ENCODE measurements at places on chromosomes 5 and 9.

- no peak for DNase-seq
Measured at GRCh38 chr9:69945671-69946141, 97.9 kb upstream of the MAMDC2 start.

GRCh38 chr9:86368871-86369521 lies 14.8 kb upstream of the TUT7 start:
- DNase-seq = no peak

GRCh38 chr5:97839341-97840086 lies 656.5 kb upstream of the RIOK2 start:
- DNase-seq = no peak

DNA sequence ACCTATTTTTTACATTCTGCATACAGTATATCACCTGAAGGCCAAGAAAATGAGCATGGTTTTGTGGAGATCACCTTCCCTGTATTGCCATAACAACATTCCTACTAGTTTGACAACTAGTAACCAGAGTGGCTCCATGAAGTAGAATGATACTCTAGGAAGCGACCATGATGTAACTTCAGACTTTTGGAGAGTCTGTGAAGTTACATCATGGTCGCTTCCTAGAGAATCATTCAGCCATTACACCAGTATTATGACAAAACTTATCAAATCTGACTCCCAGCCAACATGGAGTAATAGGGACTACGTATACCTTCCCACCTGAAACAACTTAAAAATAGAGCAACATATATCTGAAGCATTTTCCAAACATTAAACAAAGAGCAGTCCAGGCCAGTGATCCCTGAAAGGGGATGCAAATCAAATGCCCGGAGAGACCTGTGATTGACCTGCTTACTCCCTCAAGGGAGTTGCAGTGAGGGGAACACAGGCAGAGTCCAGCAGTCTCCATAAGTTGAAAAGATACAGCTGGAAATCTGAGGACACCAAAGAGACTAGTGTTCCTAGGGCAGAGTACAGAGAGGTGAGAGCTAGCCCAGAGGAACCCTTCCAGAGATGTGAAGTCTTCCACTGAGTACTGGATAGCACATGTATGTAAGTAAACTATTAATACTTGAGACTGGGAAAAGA lies 7.8 kb downstream of the ECM2 start:
- no peak for DNase-seq

DNA sequence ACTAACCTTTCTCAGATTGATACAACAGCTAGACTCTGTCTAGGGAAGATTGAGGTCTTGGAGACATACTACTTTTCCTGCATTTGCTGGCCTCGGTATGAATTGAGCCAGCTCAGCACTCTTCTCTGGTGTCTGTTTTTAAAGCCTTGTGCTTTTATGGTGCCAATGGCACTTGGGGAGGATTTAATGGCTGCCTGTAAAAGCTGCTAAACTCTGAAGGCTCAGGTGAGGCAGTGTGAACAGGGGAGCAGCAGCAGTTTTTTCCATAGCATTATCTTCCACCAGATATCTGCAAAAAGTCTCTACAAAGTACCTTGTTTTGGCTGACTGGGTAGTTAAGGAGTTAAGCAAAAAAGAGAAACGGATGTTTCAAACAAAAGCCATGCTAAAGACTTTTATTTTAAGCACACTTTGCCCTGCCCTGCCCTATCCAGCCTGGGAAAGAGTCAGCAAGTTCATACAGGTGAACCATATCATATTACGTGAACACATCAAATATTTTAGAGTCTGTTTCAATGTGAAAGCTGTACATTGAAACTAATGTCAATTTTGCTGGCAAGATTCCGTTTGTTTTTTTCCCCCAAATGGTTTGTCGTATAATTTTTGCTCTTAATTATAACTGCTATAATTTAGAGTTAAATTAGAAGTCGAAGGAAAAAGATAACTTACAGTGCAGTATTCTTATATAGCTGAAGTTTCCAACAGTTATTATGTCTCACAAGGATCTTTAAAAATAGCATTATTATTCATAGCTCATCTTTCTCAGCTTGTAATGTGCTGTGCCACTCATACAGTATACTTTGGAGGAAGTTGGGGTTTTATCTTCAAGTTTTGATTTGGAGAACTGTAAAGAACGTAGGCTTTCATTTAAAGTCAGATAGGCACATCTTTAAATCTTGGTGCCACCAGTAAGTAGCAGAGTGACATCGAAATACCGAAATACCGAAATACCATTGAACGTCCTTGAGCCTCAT lies 424.1 kb upstream of the CD180 start:
- no peak for DNase-seq

DNA sequence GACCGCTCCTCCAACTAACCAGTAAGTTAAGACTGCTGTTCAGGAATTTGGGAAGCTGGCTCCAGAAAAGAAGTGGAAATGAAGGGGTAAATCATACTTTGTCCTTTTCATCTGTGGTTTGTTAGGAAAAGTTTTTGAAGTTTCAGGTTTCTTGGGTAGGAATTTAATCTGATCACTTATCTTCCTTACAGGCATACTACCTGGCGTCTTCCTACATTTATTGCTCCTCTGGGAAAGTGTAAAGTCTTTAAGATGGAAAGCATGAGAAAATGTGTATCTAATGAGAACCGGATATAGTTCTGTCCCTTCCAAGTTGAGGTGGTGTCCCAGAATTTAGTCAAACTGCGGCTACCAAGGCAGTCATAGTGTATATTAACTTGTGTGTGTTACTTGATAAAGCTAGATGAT lies 1.3 kb downstream of the RASA1 start:
- DNase-seq = no peak
